ENCODE measurements at places on chromosomes 13 and 19.
A peak's percentile ranks its signal among the peaks of the same experiment; 100 is the strongest.

DNA sequence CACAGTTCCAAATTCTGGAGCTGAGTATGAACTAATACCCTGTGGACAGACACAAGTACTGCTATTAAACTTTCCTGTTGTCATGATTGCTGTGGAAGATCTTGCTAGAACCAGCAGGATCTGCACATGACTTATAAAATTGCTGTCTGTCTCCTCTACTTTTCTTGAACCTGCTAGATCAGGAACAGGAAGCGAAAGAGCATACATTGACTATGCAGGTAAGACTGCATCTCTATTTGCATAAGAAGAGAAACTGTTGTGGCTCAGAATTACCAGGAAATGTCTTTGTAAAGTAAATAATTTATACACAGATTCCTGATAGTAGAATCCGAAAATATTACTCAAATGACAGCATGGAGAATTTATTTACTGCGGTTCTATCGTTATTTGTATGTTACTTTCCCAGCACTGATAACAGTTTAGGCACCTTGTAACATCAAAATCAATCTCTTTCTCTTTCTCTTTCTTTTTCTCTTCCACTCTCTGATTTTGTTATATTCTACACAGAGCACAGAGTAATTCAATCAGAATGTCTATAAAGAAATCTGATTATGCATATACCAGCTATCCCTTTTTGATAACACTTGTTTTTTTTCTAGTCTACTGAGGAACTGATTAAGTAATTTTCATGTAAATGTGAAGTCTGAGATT is 226.5 kb downstream of the MYO16 start:
- DNase-seq: no peak

DNA sequence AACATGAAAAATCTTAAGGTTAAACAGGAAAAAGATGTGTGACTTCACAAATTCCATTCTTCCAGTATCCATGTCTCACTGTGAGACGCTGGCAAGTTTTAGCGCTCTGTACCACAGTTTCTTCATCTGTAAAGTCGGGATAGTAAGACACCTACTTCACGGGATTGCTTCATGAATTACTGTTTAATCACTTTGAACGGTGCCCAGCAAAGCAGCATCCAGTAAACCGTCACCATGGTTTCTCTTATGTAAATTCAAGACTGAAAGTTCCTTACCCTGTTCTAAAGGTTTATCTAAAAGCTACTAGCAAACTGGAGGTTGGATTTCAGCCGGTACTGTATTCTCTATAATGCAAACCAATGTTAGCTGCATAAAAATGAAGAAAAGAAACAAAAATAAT is 53.5 kb downstream of the KATNAL1 start:
- no peak for DNase-seq

GRCh38 chr13:44622708-44623107 is 46.6 kb upstream of the TSC22D1 start:
- no peak for DNase-seq

- DNase-seq: no peak
Observed at GRCh38 chr13:36358175-36358718, 12.1 kb upstream of the SPART start.

- DNase-seq: no peak
Observed at GRCh38 chr13:32022311-32022710, 9.3 kb upstream of the FRY start.

DNA sequence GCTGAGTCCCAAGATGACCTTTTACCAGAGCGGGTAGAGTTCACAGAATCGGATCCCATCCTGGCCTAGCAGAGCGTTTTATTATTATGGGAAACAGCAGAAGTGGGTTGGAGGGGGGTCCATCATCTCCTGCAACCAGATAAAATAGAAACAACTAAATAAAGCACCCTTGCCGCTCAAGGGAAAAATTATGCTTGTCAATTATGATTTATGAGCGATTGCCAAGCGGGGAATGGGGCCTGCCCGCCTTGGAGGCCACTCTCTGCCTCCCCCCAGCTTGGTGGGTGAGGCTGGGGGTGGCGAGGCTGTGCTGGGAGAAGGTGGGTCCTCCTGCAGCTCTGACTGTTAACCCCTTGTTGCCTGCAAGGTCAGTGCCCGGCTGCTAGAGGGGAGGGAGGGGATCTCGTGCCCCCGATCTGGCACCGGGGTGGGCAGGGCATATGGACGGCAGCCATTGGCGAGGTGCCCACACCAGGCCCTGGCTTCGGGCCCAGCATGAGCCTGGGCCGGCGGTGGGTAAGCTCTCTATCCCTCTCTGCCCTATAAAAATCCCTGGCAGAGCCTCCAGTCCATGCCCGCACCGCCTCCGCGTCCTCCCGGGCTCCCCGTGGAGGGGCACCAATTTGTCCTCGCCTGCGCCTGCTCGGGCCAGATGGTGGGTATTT is 129.1 kb downstream of the URI1 start:
- DNase-seq: no peak

- DNase-seq: no peak
Observed at GRCh38 chr13:62331384-62331783, 915.7 kb upstream of the PCDH20 start.

DNA sequence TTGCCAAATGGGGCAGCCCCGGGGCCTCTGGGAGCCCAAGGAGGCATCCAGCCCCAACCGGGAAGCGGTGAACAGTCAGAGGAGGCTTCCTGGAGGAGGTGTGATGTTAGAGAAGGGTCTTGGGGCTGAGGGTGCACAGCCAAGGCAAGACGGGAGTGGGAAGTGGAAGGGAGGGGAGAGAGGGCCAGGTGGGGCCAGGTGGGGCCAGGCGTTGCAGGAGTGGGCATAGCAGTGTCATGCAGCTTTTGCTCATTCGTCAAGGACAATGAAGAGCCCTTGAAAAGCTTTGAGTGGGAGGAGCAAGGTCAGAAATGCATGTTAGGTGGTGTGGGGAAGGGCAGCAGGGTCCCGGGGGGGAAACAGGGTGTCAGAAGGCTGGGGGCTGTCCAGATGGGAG is 1.8 kb downstream of the FBN3 start:
- no peak for DNase-seq

- DNase-seq: no peak
Observed at GRCh38 chr13:80296638-80297037, 44.3 kb downstream of the SPRY2 start.

- no peak for DNase-seq
Observed at GRCh38 chr19:49338691-49339300, 3.6 kb downstream of the CD37 start.

DNA sequence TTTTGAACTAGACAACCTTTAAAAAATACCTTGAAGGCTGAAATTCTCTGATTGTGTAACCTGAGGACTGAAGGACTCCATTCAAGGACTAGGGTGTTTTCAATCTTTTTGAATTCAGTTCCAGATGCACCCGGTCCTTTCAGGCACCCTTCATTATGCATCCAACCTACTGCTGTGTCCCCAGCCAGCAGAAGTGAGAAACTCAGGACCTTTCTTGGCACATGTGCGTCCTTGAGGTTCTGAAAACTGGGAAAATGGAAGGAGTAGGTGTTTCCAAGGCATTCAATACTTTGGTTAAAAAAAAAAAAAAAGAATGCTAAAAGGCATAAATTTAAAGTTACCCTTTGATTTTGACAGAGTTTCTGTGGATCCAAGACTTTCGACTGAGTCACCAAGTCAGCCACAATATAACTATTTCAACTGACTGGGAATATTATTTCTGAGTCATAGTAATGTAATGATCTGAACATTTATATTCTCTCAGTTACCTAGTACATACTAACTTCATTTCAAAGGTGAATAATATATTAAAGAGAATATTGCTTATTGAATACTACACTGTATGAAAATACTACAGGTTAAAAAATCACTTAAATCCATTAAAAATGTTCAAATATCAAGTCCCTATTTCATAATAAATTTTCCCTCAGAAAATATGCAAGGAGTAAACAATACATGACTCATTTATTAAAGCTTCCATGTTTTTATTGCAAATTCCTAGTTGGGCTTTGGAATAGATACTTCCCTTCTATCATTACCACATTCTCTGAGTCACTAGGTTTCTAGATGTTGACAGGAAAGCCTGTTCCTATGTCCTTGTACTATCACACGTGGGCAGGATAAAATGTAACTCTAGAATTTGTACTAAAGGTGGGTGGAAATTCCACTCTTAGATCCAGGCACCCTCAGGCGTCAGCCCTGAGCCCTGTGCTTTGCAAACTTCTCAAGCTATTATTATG is 2.4 kb upstream of the ITGBL1 start:
- no peak for DNase-seq

DNA sequence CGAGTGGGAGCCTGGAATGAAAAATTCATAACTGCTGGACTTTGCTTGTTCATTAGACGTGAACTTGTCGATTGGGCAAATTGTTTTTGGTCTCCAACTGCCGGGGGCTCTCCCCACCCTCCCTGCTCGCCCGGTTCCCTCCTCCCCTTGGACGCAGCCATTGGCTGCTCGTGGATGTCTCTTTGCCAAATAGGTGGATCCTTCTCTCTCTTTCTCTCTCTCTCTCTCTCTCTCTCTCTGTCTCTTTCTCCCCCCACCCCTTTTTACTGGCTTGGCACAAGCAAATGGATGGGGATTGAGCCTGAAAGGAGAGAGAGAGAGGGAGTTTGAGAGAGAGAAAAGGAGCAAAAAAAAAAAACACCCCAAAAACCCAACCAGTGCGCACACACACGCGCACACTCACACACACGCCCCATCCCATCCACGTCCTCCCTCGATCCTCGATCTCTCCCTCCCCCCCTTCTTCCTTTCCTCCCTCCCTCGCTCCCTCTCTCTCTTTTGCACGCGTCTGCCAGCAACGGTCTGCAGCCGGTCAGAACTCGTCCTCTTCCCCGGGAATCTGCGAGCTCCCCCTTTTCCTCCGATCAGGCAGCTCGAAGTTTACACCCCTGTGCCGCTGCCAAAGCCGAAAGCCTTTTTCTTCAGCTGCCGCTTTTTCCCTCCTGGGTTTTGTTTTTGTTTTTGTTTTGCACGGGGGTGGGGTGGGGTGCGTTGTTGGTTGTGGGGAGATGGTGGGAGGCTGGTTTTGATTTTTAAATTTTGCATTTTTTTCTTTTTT is 27.8 kb downstream of the NFIX start:
- DNase-seq: no peak

GRCh38 chr19:40663695-40664692 is 26.5 kb downstream of the NUMBL start:
- no peak for DNase-seq

DNA sequence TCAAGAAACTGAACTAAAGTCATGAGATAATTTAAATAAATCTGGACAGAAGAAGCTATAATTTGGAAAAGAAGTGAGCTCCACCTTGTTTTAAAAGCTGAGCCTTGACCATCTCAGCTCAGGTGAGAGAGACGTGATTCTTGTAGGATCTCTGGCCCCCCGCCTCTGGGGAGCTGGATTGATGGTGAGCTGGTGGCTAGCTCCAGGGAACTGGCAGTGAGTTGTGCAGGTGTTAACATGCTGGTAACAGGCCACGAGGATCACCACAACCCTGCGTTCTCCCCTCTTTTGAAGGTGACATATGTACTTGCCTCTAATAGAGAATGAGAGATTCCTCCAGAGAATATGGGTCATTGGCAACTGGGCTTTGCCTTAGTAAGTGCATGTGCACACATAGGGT is 485.1 kb downstream of the IRS2 start:
- DNase-seq: no peak

DNA sequence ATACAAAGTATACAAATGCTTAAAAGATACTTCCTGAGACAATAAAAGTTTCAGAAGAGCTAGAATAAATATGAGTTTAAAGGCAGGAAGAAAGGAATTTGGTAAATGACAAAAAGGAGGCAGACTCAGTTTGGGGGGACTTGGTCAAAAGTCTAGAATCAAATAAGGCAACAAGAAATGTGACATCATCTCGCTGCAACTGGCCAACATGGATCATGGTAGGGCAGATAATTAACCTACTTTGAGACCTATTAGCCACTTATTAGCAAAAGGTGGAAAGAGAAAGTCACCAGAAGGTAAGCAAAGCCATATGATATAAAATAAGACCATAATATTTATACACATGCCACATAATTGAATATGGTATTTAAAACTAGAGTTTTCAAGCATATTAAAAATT is 5.3 kb downstream of the USP12 start:
- no peak for DNase-seq

DNA sequence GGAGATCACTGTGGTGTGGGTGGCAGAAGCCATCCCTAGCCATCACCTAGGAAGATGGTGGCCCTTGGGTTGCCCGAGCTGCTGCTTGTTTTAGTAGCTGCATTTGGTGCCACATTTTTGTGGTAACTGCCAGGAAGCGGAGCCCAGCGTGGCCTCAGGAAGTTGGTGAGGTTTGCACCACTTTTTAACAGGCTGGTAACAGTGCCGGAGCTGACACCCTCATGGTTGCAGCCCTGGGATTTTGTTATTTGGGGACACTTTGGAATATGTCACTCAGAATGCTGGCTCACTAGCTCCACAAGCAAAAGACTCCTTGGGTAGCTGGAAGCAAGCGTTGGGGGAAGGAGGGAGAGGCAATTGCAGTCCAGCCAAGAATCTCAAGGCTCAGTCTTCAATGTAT is 22.1 kb downstream of the ACTN4 start:
- peak; percentile 33 for DNase-seq

DNA sequence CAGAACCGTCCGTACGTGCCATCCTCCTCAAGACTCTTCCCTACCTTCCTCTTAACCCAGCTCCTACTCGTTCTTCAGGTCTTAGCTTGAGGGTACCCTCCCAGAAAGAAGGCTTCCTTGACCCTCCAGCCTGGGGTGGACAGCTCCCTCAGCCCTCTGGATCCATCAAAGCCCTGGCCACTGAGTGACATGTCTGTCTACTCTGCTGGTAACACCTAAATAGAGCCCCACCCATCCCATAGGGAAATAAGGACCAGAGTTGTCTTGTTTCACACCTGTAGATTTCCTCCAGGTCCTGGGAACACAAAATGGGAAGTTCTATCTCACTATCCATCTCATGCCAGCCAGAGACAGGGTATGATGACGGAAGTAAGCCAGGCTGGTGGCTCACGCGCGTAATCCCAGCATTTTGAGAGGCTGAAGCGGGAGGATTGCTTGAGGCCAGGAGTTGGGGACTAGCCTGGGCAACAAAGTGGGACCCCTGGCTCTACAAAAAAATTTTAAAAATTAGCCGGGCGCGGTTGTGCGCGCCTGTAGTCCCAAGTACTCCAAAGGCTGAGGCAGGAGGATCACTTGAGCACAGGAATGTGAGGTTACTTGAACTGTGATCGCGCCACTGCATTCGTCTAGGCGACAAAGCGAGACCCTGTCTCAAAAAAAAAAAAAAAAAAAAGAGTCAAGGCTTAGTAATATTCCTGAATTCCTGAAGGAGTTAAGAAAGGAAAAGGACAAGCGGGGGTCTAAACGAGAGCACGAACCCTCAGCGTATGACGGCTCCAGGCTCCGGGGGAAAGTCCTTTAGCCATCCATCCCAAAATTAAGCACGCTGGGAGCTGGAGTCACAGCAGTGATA is 566 bp upstream of the CCDC97 start:
- no peak for DNase-seq

- DNase-seq: no peak
Observed at GRCh38 chr13:109654341-109655205, 131.8 kb downstream of the IRS2 start.

DNA sequence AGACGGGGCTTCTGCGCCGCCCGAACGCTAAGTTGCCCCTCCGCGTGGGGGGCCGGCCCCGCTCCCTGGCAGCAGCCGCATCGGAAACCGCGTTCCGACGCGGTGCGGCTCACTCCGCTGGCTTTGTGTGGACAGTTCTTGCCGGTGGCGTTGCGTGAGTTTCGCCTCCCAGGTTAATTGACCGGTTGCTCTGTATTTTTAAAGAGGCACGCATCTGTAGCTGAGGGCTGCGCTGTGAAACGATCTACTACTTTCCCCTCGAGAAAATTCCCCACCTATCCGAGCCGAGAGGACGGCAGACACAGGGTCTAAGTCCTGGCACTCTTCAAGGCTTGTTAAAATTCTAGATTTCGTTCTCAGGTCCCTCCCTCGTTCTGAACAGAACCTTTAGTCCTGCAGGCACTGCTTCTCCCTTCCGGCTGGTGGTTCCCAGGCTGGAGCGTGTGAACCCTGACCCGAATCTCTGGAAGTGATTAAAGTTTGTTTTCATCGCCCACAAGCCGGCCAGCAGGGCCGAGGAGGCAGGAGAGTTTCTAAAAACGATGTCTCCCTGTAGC is 933 bp downstream of the ARHGEF7 start:
- no peak for DNase-seq

All from activated effector memory CD4-positive, alpha-beta T cell treated with Interleukin-2 at 50 U/mL for 16 hours (primary cell).